MV-4-11 (cell line): ENCODE measurements at places on chromosomes 4 and X.
A peak's percentile ranks its signal among the peaks of the same experiment; 100 is the strongest.

GRCh38 chr4:17236686-17237085 lies 275.2 kb downstream of the QDPR start:
- DNase-seq: no peak

DNA sequence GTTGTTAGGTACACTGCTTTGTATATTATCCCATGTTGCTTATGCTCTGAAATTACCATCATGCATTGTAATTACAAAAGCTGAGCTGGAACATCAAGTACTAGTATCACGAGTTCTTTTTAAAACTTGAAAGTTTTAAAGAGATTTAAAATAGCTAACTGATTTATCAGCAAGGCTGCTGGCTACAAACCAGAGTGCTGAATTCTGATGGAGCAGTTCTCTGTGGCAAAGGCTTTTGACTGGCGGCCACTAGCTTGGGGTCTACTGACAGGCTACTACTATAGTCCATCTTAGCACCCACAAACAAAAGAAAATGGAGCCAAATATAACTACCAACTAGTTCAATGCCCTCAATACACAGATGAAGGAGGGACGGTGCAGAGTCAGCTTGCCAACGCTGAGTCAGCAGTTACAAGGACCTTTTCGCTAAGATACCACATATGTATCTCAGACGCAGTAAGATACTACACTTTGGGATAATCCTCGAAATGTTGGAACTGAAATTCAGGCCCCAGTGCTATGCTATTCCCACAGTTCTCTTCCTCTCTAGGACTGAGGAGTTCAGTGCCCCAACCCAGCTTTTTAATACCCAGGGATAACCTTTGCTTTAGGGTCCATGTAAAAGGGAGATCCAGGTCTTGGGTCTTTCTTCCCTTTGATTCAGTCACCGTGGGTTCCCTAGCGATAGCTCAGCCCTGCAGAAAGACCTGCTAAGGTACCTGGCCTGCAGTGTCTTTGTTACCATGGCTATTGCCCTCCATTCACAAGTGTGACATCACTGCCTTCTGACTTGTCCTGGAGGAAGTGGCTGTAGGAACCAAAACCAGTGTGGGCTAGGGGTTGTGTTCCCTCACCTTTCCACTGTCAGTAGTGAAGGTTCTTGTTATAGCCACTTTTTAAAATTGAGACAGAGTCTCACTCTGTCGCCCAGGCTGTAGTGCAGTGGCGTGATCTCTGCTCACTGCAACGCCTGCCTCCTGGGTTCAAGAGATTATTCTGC lies 22.8 kb downstream of the MFAP3L start:
- DNase-seq: no peak

GRCh38 chrX:6770936-6771335 lies 236.0 kb upstream of the VCX3A start:
- DNase-seq: no peak

- no peak for DNase-seq
Observed at GRCh38 chr4:74821541-74821940, 27.2 kb upstream of the BTC start.

GRCh38 chr4:25330335-25330734 lies 17.8 kb downstream of the ZCCHC4 start:
- no peak for DNase-seq

GRCh38 chr4:113582737-113583136 lies 178.8 kb downstream of the CAMK2D start:
- DNase-seq: no peak

DNA sequence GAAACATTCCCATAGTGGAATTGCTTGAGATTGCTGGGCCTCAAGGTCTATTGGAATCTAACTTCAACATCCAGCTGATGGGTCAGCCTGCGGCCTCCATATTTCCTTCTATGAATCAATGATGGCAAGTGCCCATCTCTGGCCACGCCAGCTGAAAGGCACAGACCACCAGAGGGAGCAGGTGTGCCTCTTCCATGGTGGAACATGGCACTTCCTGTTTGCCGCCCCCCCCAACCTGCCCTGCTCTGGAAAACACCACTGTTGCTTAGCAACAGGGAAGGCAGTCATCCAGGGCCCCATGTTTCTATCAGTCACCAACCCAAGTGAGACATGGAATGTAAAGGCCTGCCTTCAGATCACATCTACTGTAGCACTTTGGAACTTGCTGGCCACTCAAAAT lies 11.6 kb downstream of the PAGE4 start:
- DNase-seq: peak; percentile 33

GRCh38 chr4:173556398-173557131 lies 26.5 kb upstream of the HAND2 start:
- DNase-seq: no peak

GRCh38 chr4:10023806-10024205 lies 2.5 kb upstream of the SLC2A9 start:
- peak; percentile 85 for DNase-seq

DNA sequence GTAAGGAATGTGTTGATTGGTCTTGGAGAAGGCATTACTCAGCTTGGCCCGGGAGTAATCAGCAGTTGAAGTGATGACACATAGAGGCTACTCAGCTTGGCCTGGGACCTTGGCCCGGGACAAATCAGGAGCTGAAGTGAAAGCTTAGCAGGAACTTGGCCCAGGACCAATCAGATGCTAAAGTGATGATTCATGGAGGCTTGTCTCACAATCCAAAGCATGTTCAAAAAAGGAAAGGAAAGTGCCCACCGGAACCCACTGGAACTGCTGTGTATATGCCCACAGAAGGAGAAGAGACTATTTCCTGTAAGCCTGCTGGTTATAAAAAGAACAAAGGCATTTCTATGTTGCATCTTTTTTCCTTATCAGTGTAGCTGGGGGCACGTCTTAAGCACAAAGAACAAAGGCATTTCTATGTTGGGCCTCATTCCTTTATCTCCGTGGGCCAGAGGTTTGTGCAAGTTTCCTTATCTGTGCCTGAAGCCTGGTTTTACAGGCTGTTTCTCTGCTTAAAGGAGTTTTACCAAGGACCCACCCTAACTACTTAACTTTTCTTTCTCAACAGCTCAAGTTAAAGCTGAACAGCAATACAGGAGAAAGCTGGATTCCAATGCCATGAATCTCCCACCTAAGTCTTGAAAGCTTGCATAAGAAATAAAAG lies 1176.7 kb downstream of the NLGN4X start:
- peak; percentile 97 for DNase-seq

DNA sequence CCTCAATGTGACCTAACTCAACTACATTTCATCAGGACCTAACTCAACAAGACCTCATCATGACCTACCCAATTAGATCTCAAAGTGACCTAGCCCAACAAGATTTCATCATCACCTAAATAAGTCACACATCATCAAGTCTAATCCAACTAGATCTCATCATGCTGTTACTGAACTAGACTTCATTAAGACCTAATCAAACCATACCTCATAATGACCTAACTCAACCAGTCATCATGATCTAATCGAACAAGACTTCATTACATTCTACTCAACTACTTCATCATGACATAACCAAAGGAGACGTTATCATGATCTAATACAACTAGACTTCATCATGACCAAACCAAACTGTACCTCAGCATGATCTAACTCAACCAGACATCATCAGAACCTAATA lies 82.8 kb downstream of the DHRSX start:
- DNase-seq: no peak

GRCh38 chr4:100539706-100540105 lies 21.9 kb upstream of the EMCN start:
- no peak for DNase-seq
